Activated naive CD4-positive, alpha-beta T cell treated with anti-CD3 and anti-CD28 coated beads for 36 hours (primary cell): ENCODE measurements at places on chromosomes 2 and 18. TPM values are rescaled to one million over a fixed set of nuclear protein-coding genes. Genes with fewer than 3 reads are reported as not detected.

- DNase-seq: no peak
- H3K4me3 ChIP-seq: no peak overlapping the region
- H3K4me1 ChIP-seq: no peaks in the 10 kb centered on the region
- H3K27ac ChIP-seq: no peak overlapping the region
- no peaks in the 10 kb centered on the region for H3K36me3 ChIP-seq
Measured at GRCh38 chr2:174013315-174013751, 48.2 kb upstream of the SP3 start.

DNA sequence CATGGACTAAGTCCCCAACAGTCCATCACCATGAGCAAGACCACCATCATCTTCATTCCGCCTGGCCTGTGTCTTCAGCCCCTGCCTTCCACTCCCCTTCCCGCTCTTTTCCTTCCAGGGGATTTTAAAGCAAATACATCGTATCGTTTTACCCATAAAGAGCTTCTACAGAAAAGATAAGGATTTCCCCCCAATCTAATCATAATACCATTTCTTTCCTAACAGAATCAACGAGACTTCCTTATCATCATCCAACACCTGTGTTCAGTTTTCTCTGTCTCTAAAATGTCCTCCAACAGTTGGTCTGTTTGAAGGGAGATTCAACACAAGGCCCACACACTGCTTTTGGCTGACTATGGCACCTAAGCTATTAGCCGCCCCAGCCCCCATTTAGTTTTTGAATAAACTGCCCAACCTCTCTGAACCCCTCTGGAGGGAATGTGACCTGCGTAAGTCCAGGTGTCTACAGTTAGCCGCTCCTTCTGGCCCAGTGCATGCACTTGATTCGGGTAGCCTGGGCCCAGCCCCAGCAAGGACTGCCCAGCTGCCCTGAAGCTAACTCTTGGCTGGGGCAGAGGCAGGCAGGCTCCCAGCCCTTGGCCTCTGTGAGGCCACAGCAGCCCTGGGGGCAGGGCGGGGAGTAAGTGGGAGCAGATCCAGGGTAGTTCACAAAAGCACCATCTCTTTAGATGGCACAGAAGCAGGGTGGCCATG lies 25.3 kb upstream of the SEMA4C start:
- H3K27me3 ChIP-seq: no peaks in the 10 kb centered on the region
- peaks cover 57% of the 10 kb centered on the region for H3K4me1 ChIP-seq
- no peak overlapping the region for H3K4me3 ChIP-seq
- no peaks in the 10 kb centered on the region for H3K36me3 ChIP-seq

IL1RL1 gene
- total RNA-seq: 0.43 TPM

- no peaks in the 10 kb centered on the region for H3K4me1 ChIP-seq
- H3K36me3 ChIP-seq: no peaks in the 10 kb centered on the region
- H3K4me3 ChIP-seq: no peak overlapping the region
- DNase-seq: no peak
- peaks cover 5% of the 10 kb centered on the region for H3K27me3 ChIP-seq
Measured at GRCh38 chr18:41928581-41928980, 26.5 kb upstream of the PIK3C3 start.

GRCh38 chr2:230931556-230932231 lies 6.7 kb upstream of the GPR55 start:
- H3K27me3 ChIP-seq: peaks cover 8% of the 10 kb centered on the region
- peaks cover 5% of the 10 kb centered on the region for H3K4me1 ChIP-seq
- no peak for DNase-seq
- H3K4me3 ChIP-seq: no peak overlapping the region
- no peaks in the 10 kb centered on the region for H3K36me3 ChIP-seq
- H3K27ac ChIP-seq: no peak overlapping the region

POTEI gene
- not detected for total RNA-seq

FN1 gene
- 0.57 TPM for total RNA-seq

DNA sequence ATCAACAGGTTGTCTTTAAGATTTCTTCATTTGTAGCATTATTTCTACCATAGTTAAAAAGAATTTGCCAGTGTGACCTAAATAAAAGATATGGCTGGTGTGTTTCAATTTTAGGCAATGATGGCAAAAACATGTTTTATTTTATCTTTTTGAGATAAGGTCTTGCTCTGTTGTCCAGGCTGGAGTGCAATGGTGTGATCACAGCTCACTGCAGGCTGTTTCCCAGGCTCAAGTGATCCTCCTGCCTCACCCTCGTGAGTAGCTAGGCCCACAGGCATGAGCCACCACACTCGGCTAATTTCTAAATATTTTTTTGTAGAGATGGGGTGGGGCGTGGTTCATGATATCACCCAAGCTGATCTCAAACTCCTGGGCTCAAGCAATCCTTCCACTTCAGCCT lies 47.0 kb upstream of the COBLL1 start:
- H3K27ac ChIP-seq: no peak overlapping the region
- H3K4me1 ChIP-seq: no peaks in the 10 kb centered on the region
- H3K27me3 ChIP-seq: peaks cover 2% of the 10 kb centered on the region
- H3K4me3 ChIP-seq: no peak overlapping the region
- no peak for DNase-seq

DNA sequence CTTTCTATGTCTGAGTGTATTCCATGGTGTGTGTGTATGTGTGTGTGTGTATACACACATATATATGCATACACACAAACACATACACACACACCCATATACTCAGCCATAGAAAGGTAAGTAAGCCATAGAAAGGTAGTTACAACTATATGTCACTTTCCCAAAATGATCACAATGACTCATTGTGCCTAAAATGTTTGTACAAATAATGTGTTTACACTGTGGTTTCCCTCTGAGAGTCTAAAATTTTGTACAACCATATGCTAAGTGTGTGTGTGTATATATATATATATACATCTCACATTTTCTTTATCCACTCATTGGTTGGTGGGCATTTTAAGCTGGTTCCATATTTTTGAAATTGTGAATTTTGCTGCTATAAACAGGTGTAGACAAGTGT lies 55.3 kb upstream of the CSRNP3 start:
- no peak for DNase-seq
- H3K4me3 ChIP-seq: no peak overlapping the region
- H3K36me3 ChIP-seq: peaks cover 2% of the 10 kb centered on the region
- H3K4me1 ChIP-seq: no peaks in the 10 kb centered on the region
- no peak overlapping the region for H3K27ac ChIP-seq

DNA sequence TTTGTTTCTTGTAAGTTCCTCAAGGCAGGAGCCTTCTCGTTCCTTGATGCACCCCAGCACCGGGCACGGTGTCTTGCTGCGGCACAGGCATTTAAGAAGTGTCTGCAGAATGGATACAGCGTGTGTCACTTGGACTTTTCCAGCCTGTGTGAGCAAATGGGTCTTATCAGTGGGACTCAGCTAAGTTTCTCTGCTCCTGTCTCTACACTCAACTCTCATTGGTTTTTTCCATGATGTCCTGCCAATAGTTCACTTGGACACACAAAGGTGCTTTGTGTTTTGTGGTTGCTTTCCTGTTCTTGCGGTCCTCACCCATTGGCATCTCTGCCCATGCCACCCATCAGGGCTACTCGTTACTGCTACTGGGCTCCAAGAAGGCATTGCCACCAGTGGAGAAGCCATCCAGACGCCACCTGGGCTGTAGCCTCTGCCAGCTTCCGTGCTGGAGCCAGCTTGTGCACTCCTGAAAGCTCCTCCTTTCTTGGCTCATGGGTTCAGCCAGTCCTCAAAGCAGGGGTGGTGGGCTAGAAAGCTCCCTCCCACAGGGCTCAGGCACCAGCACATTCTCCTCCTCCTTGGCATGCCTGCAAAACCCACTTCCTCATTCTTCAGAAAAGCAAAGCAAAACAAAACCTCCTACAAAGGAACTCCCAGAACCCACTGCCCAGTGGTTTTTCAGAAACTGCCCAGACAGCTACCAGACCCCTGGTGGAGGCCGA lies 41.4 kb downstream of the IL1R2 start:
- peak overlapping the region; percentile 48 for H3K27ac ChIP-seq
- no peak overlapping the region for H3K4me3 ChIP-seq
- H3K36me3 ChIP-seq: peaks cover 3% of the 10 kb centered on the region
- peak; percentile 22 for DNase-seq
- peaks cover 40% of the 10 kb centered on the region for H3K4me1 ChIP-seq

SERPINB13 gene
- total RNA-seq: not detected

RPRD1A gene
- 33.9 TPM for total RNA-seq

- no peak overlapping the region for H3K27ac ChIP-seq
- H3K4me3 ChIP-seq: no peak overlapping the region
- no peaks in the 10 kb centered on the region for H3K4me1 ChIP-seq
- H3K27me3 ChIP-seq: peaks cover 54% of the 10 kb centered on the region
- no peaks in the 10 kb centered on the region for H3K36me3 ChIP-seq
Measured at GRCh38 chr2:176647325-176648165, 378.3 kb downstream of the MTX2 start.

- DNase-seq: no peak
- no peaks in the 10 kb centered on the region for H3K36me3 ChIP-seq
- no peak overlapping the region for H3K4me3 ChIP-seq
- H3K27me3 ChIP-seq: peaks cover 10% of the 10 kb centered on the region
- H3K27ac ChIP-seq: no peak overlapping the region
Measured at GRCh38 chr18:49582579-49582978, 20.7 kb downstream of the LIPG start.

DNA sequence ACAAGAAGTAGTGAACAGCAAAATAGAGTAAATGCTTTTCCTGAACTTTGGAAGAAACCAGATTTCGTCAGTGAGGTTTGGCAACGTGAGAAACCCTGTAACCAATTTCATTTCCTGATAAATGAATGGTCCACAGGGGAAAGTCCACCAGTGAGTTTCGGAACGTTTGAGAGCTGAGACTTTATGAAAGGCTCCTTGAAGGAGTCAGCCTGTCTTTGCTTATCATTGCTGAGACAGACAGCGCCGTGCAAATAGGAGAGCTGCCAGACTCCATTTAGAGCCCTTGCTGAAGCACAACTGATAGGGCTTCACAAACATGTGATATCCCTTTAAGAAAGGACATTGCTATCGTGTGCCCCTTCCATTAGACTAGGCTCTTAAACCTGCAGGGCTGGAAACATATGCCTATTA lies 121.8 kb upstream of the SMAD7 start:
- H3K4me3 ChIP-seq: no peak overlapping the region
- DNase-seq: no peak
- H3K27me3 ChIP-seq: no peaks in the 10 kb centered on the region
- peaks cover 2% of the 10 kb centered on the region for H3K4me1 ChIP-seq

- DNase-seq: peak; percentile 74
- H3K27ac ChIP-seq: peak overlapping the region; percentile 97
- peaks cover 12% of the 10 kb centered on the region for H3K36me3 ChIP-seq
- peaks cover 16% of the 10 kb centered on the region for H3K4me1 ChIP-seq
- peak overlapping the region; percentile 86 for H3K4me3 ChIP-seq
- peaks cover 6% of the 10 kb centered on the region for H3K27me3 ChIP-seq
Measured at GRCh38 chr2:27049422-27050280, 1.8 kb upstream of the AGBL5 start.

PROKR1 gene
- total RNA-seq: not detected

DNA sequence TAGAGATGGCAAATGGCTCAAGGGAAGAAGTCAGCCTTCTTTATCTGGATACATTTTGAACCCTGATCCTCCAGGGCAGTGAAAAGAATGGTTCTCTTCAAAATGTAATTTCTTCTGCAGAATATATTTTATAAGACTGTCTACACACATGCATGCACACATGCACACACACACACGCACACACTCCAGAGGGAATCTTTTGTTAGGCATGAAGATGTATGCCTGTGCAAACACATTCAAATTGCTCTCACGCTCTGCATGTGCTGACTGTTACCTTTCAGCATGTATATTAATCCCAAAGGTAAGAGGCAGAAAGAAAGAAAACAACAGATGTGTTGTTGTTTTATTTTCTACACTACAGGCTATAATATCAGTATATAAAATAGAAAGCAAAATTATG lies 43.2 kb downstream of the SLC5A7 start:
- no peak overlapping the region for H3K4me3 ChIP-seq
- no peak for DNase-seq
- H3K27me3 ChIP-seq: no peaks in the 10 kb centered on the region
- no peaks in the 10 kb centered on the region for H3K4me1 ChIP-seq
- no peak overlapping the region for H3K27ac ChIP-seq

DNA sequence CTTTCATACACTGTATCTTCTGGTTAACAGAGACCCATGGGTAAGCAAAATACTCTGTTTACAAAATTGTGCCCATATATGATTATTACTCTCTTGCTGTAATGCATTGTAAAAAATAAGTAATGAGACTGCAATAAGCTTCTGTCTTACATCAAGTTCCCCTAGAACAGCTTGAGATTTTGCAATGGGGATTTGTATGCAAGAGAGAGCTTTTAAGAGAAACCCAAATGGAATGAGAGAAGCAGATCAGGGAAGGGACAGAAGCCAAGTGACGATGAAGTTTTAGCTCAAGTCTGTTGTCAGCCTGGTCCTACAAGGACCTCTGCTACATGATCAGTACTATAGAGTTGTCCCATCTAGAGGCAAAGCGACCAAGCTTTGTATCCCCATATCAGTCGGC lies 218.1 kb upstream of the VWC2L start:
- no peaks in the 10 kb centered on the region for H3K4me1 ChIP-seq
- H3K27ac ChIP-seq: no peak overlapping the region
- H3K36me3 ChIP-seq: no peaks in the 10 kb centered on the region
- DNase-seq: no peak
- H3K27me3 ChIP-seq: no peaks in the 10 kb centered on the region

DNA sequence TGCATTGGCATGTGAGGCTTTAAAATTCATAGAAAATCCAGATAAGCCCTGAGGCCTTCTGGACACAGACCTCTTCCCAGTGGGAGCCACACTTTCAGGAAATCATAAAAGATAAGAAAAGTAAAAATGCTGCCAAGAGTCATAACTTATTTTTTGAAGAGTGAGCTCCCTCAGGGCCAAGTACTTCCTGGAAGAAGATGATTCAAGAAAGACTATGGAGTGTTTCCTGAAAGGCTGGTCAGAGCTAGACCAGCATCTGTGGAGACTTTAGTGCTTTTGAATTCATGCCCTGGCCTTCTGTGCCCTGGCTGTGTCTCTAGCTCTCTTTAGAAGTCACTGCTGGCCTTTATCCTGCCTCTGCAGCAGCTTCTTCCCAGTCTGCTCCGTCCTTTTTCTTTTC lies 6.4 kb upstream of the XDH start:
- peaks cover 5% of the 10 kb centered on the region for H3K27me3 ChIP-seq
- no peak for DNase-seq
- H3K4me1 ChIP-seq: peaks cover 5% of the 10 kb centered on the region
- H3K27ac ChIP-seq: no peak overlapping the region
- no peaks in the 10 kb centered on the region for H3K36me3 ChIP-seq

DNA sequence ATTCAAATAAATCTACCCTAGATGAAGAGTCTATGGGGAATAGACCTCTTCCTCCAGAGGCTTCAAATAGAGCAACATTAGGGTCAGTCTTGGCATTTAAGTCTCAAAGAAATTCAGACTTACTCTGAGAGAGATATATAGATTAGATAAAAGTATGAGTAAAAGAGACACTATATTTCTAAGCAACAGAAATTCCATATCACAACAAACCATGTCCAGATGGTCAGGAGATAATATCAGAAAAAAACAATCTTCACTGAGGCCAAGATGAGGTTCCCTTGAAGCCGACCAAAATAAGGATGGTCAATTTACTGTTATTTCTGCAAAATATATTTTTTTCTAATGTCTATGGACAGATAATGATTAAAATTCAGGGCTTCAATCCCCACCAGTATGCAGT lies 89.1 kb upstream of the NOSTRIN start:
- peaks cover 15% of the 10 kb centered on the region for H3K36me3 ChIP-seq
- no peak overlapping the region for H3K27ac ChIP-seq
- H3K27me3 ChIP-seq: no peaks in the 10 kb centered on the region
- peaks cover 13% of the 10 kb centered on the region for H3K4me1 ChIP-seq

CRYGC gene
- total RNA-seq: not detected
